ENCODE measurements at places on chromosomes 5 and 9. TPM values are rescaled to one million over a fixed set of nuclear protein-coding genes. Genes with fewer than 3 reads are reported as not detected.

DNA sequence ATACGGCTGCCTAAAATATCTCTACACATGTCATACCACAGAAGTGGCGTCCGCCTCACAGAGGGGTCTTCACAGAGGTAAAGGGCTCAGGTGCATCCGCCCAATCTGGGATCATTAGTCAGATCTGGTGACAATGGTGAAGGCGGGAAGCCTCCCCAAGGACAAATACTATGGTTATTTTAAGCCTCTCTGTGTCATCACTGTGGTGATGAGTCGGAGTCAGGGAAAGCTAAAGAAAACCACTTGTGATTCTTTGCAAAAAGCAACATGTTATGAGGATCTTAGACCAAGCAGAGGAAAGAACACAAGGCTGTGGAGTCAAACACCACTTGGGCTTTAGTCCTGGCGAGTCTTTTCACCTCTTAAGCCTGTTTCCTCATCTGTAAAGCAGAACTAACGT is 190.4 kb downstream of the DRD1 start:
- DNase-seq, result no peak
- H3K27ac ChIP-seq, result peak overlapping the region; percentile 40
- no peaks in the 10 kb centered on the region for H3K36me3 ChIP-seq
- no peaks in the 10 kb centered on the region for H3K4me1 ChIP-seq

DNA sequence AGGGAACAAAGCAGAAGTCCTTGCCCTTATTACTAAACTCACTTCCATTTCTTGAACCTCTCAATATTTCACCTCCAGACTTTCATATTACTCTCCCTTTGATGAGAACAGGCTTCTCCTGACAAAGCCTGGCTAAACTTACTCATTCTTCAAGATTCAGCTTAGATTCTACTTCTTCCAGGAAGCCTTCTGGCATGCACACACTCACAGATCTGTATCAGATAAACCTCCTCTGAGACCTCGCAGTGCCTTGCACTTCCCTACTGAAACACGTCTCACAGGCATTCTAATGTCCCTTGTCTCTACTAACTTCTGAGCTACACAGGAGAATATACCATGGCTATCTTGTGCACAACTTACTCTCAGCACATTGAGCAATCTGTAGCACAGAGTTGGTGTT is 16.6 kb upstream of the PAPPA start:
- no peaks in the 10 kb centered on the region for H3K4me1 ChIP-seq
- H3K4me3 ChIP-seq, result no peak overlapping the region
- DNase-seq, result no peak

DNA sequence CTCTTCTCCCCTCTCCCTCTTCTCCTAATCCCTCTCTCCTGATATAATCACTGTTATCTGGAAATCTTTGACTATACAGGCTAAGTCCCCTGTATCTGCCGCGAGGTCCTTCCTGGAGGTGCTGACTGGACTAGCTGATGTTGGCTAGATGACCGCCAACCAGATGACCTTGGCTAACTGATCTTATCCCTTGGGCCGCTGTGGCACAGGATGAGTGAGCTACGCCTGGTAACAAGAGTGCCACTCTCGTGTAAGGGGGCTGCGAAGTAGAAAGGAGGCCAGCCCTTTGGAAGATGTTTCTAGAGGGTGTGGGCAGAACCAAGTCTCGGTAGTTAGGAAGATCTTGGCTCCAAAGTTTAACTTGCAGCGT is 345 bp upstream of the PRRC1 start:
- no peak for DNase-seq
- H3K27ac ChIP-seq, result peak overlapping the region; percentile 7
- H3K4me3 ChIP-seq, result peak overlapping the region; percentile 87
- peaks cover 9% of the 10 kb centered on the region for H3K4me1 ChIP-seq
- no peaks in the 10 kb centered on the region for H3K27me3 ChIP-seq

- peak overlapping the region; percentile 1 for H3K27ac ChIP-seq
- no peak for DNase-seq
- H3K36me3 ChIP-seq, result no peaks in the 10 kb centered on the region
- H3K27me3 ChIP-seq, result no peaks in the 10 kb centered on the region
- peaks cover 15% of the 10 kb centered on the region for H3K4me1 ChIP-seq
Measured at GRCh38 chr9:107548298-107549142, 59.0 kb upstream of the KLF4 start.

DNA sequence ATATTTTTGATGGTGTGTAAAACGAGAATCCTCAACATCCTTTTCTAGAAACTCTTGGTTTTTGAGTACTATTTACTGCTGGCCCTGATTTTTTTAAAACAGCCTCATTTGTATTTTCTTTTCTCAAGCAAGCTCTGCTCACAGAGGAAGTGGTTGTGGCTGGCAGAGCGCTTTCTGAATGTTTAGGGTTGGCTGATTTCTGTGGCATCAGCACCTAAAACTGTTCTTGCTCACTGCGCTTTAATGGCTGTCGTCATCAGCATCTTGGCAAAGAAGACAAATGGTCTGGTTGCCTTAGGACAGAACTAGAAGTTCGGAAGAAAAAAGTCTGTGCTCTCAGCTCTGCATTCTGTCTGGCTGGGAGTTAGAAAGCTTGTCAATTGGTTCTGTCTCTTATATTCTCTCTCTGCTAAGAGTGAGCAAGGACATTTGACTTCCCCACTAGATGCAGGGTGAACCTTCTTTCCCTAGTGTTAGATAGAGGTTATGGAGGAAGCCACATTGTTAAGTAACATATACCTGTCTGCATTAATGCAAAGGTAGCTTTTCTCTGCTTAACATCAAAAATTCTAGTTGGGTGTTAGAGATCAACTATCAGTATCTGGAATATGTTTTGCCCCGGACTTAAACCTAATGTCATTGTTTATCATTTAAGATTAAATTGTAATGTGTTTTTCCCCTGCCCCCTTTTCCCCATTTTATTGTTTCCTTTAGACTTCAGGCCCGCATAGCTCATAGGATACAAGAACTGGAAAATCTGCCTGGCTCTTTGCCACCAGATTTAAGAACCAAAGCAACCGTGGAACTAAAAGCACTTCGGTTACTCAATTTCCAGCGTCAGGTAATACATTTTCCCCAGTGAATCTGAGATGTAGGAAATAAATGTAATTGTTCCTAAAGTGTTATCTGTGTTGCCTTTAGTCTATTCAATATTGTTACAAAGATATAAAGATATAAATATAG is 39.0 kb downstream of the SMARCA2 start:
- no peaks in the 10 kb centered on the region for H3K27me3 ChIP-seq
- no peak overlapping the region for H3K4me3 ChIP-seq
- H3K27ac ChIP-seq, result peak overlapping the region; percentile 23
- H3K36me3 ChIP-seq, result peaks cover 48% of the 10 kb centered on the region
- H3K4me1 ChIP-seq, result no peaks in the 10 kb centered on the region
- DNase-seq, result peak; percentile 76

DNA sequence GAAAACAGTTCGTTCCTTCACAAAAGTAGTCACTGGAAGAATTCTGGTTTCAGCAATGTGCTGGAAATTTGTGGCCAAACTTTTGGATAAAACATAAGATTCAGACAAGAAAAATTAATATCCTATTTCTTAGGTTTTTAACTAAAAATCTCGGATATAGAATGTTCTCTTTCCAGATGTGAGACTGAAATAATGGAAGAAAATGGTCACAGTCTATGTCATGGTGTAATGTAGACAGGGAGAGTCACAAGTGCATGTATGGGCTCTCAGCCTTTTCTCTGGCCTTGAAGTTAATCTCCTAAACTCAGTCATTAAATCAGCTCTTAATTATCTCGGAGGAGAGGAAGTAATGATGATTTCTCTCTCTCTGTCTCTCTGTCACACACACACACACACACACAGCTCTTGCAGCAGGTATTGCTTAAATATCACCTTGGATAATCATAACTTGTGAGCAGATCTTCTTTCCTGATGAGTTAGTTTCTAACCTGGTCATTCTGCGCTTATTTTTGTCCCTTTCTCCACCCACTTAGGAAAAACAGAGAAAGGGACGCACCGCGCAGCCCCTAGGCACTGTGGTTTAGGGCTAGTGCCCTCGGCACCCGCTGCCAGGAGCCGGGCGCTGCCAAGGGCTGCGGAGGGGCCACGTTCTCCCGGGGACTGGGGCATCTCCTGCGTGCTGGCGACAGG is 672 bp upstream of the ITGA2 start:
- H3K27ac ChIP-seq, result peak overlapping the region; percentile 81
- H3K4me3 ChIP-seq, result peak overlapping the region; percentile 84
- H3K27me3 ChIP-seq, result no peaks in the 10 kb centered on the region

GRCh38 chr5:95671826-95672225 is 11.0 kb downstream of the SPATA9 start:
- H3K4me1 ChIP-seq, result no peaks in the 10 kb centered on the region
- H3K27me3 ChIP-seq, result no peaks in the 10 kb centered on the region
- no peak overlapping the region for H3K4me3 ChIP-seq
- DNase-seq, result no peak
- no peak overlapping the region for H3K27ac ChIP-seq

GRCh38 chr5:58912116-58912515 is 329.2 kb downstream of the RAB3C start:
- no peaks in the 10 kb centered on the region for H3K27me3 ChIP-seq
- no peaks in the 10 kb centered on the region for H3K4me1 ChIP-seq
- H3K4me3 ChIP-seq, result no peak overlapping the region

Gene KIF12
- total RNA-seq, result 3.9 TPM

Gene CER1
- total RNA-seq, result not detected

Gene IL3
- not detected for total RNA-seq
